ENCODE measurements at places on chromosomes 4 and X. TPM values are rescaled to one million over a fixed set of nuclear protein-coding genes. Genes with fewer than 3 reads are reported as not detected.

DNA sequence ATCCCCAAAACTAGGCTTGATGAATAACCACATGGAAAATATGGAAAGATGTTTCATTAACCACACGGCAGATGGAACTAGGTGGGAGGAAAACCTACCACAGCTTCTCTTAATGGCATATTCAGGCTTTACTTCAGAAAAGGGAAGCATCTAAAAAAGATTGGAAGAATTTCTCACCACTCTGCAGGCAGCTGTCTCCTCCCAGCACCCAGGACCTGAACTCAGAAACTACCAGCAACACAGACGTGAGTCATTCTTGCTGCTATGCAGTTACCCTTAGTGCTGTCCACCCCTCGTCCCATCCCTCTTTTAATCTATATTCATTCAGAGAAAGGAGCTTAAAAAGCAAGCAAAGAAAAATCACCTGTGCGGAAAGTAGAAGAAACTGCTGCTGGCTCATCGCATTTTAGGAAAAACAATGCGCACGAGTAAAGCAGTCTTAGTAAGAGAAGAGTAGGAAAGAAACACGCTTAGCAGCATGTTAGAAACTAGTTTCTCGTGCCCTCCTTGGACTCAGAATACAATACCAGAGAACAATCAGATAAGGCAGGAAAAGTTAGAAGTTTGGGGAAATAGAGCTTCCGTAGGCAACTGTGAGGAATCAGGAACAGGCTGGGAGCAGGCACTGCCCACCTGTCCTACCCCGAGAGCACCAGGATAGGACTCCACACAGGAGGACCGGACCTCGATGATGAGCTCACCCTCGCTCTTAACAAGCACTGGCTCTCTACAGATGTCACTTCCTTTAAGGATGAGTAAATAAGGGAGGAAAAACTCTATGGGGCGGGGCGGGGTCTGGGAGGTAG, 48.1 kb upstream of the ENPP6 start:
- no peak for DNase-seq

DNA sequence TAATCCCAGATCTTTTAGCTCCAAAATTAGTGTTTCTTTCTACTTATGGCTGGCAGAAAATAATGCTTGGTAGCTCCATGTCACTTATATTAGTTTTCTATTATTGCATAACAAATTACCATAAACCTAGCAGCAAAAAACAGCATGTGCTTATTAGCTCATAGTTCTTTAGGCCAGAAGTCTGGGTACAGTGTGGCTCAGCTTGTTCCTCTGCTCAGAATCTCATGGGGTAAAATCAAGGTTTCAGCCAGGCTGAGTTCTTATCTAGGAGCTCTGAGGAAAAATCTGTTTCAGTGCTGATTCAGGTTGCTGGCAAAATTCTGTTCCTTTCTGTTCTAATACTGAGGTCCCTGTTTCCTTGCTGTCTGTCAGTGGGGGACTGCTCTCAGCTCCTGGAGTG, 101.1 kb downstream of the CT47B1 start:
- no peak for DNase-seq

- DNase-seq, result no peak
These were observed 296.6 kb upstream of the DIPK2B start for GRCh38 chrX:45497290-45497689.

DNA sequence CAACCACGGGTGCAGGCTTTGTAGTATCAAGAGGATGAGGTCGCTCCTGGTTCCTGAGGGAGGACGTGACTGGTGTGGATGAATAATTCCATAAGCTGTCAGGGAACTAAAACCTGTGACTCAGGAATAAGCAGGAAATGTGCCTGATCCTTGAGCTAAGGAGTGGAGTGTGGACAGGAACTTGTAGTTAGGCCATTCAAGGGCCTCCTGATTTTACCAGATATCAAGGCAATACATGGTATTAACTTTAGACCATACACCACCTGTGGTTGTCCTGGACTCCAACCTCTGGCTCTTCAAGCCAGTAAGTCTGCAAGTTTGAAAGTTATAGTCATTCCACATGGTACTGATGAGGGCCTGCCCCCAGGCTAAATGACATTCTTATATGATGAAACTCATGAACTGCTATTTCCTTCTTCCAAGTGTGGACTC, 12.1 kb upstream of the ING2 start:
- DNase-seq, result no peak

GRCh38 chrX:102978594-102978993, 41.5 kb downstream of the RAB40AL start:
- DNase-seq, result no peak

Gene STARD8
- total RNA-seq, result 3.7 TPM

Gene XAGE2
- not detected for total RNA-seq

Gene ATP1B4
- total RNA-seq, result not detected

GRCh38 chrX:74550295-74550802, 64.1 kb downstream of the RLIM start:
- DNase-seq, result peak; percentile 90

GRCh38 chr4:8332038-8332857, 62.7 kb downstream of the HTRA3 start:
- peak; percentile 36 for DNase-seq

- no peak for DNase-seq
These were observed 11.7 kb upstream of the GNRHR start for GRCh38 chr4:67765928-67766327.

GRCh38 chr4:64539234-64539849, 130.1 kb upstream of the TECRL start:
- no peak for DNase-seq

Gene RNF212
- 31.0 TPM for total RNA-seq

Gene RASSF6
- total RNA-seq, result 0.78 TPM

Data from ovary (tissue), 10 donors.